Smooth muscle cell of the pulmonary artery (primary cell): ENCODE measurements at places on chromosomes 6 and 20. TPM values are rescaled to one million over a fixed set of nuclear protein-coding genes. Genes with fewer than 3 reads are reported as not detected.

Gene BNIP5
- total RNA-seq: not detected in 2 replicates

Gene NOX3
- total RNA-seq: not detected in 2 replicates

Gene PAX1
- not detected in 2 replicates for total RNA-seq

Gene HNF4A
- not detected in 2 replicates for total RNA-seq

Gene ZSCAN16
- 1.7 and 2.2 TPM in 2 replicates for total RNA-seq

Gene LPIN3
- total RNA-seq: 7.0 and 8.3 TPM in 2 replicates

Gene GSTA1
- 0.26 TPM in 1 of 2 replicates, not detected in the other for total RNA-seq

Gene YWHAB
- 109 and 120 TPM in 2 replicates for total RNA-seq

Gene DDO
- 3.6 and 5.9 TPM in 2 replicates for total RNA-seq

Gene NMBR
- total RNA-seq: 0.07 TPM in 2 replicates

Gene THBD
- 21.1 and 52.5 TPM in 2 replicates for total RNA-seq

Gene ADGRB3
- total RNA-seq: 0.83 and 1.4 TPM in 2 replicates

Gene PLG
- total RNA-seq: not detected in 2 replicates

Gene TSHZ2
- 0.26 and 3.1 TPM in 2 replicates for total RNA-seq

Gene MBOAT1
- total RNA-seq: 1.3 and 1.8 TPM in 2 replicates

Gene POPDC3
- 4.4 and 14.8 TPM in 2 replicates for total RNA-seq
